NCI-H510A (cell line): ENCODE measurements at places on chromosomes 11 and 22.

DNA sequence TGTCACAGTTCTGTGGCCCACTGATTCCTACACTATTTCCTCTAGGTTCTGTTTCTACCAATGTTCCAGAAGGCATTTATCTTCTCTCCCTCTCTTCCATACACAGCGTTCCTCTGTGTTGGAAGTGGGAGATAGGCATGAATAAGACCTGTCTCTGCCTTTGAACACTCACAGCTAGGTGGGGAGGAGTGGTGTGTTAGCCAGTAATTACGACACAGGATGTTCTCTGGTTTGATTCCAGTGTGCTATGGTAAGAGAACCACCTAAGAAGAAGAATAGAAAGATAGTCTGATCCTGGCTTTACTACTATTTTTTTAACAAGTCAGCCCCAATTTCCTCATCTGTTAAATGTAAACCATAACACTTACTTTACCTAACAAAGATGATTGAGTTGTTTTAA is 200.2 kb upstream of the MTMR2 start:
- no peak for DNase-seq

DNA sequence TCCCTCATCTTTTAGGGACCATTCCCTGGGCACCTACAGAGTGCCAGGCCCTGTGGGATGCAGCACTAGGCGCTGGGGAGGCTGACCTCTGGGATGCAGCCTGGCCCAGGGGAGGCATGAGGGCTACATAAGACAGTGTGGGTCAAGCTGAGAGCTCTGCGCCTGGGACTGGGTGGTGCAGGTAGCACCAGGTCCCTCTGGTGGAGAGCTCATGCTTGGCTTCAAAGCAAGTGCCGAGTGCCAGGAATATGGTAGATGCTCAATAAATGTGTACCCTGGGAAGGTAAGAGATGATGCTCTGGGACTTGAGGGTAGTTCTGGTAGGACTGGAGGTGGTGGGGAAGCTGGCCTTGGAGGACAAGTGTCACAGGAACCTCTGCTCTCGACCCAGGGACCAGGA is 2.0 kb upstream of the MPPED1 start:
- DNase-seq = no peak

DNA sequence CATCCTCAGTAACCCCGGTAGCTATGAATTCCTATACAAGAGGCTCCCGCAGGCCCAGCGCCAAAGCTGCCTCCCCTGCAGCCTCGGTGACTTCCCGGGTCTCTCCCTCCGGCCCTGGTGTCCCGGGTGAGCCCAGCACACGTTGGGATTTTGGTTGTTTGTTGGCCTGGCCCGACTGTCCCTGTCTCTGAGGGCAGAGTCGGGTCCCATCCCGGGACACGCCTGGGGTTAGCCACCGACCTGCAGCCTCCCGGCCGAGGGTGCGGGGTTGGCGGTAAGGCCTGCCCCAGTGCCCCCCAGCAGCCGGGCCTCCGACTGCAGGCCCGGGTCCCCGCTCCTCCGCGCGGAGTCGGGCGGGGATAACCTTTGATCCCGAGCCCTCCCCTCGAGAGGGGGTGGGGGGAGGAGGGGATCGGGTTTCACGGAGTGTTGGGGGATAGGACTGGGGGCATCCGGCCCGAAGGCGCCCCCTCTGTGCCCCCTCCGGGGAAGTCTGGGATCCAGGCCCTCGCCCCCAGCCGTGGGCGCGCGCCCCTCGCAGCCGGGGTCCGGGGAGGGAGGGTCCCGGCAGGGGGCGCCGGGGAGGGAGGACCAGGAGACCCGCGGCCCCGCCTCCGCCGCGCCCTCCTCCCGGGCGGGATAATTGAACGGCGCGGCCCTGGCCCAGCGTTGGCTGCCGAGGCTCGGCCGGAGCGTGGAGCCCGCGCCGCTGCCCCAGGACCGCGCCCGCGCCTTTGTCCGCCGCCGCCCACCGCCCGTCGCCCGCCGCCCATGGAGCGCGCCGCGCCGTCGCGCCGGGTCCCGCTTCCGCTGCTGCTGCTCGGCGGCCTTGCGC is at the start of gene FBLN1:
TSS of gene FBLN1 (plus strand) at position 669 of the 835 bp plus-strand sequence. CDS start at position 772, 103 bp downstream.
- no peak for DNase-seq

DNA sequence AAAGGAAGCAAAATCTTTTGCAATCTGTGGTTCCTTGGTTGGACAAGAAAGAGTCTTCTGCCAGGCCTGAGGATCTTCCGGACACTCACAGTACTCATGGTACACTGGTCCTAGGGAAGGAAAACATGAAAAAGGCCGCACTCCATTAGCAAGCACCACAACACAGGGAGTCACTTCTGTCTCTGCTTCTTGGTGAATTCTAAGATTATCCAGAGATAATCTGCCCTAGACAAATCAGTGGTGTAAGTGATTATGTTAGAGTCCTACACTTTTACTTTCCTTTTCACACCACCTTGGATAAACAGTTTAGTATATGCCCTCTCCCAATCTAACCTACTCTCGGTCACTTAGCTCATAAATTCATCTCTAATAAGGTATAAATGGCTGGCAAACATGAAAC is 11.9 kb downstream of the POGLUT3 start:
- DNase-seq = no peak
